Pulmonary artery endothelial cell (primary cell): ENCODE measurements at places on chromosomes 7 and 10. TPM values are rescaled to one million over a fixed set of nuclear protein-coding genes. Genes with fewer than 3 reads are reported as not detected.

DNA sequence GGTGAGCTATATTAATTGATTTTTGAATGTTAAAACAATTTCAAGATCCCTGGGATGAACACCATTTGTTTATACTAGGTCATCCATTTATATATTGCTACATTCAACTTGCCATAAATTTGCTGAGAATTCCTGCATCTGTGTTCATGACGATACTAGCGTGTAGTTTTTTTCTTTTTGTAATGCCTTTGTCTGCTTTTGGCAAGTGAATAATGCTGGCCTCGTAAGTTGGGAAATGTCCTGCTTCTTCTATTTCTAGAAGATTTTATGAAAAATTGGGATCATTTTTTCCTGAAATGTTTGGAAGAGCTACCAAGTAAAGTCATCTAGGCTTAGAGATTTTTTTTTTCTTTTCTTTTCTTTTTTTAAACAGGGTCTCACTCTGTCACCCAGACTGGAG, 12.9 kb upstream of the MEST start:
- DNase-seq: no peak

DNA sequence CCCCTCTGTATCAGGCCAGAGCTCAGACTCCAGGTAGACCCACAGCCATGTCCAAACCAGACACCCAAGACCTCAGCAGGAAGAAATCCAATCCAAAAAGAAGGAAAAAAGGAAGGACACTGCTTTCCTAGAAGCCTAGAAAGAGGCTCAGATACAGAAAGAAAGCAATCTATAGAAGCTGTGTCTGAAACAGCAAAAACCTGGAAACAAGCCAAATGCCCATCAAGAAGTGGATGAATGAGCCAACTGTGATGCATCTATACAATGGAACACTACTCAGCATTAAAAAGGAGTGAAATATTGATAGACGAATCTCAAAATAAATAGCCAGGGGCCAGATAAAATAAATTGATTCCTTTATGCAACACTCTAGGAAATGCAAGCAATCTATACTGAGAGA, 31.6 kb downstream of the GRB10 start:
- DNase-seq: no peak

GRCh38 chr10:61465171-61465496, 12.0 kb upstream of the TMEM26 start:
- no peak for DNase-seq

DNA sequence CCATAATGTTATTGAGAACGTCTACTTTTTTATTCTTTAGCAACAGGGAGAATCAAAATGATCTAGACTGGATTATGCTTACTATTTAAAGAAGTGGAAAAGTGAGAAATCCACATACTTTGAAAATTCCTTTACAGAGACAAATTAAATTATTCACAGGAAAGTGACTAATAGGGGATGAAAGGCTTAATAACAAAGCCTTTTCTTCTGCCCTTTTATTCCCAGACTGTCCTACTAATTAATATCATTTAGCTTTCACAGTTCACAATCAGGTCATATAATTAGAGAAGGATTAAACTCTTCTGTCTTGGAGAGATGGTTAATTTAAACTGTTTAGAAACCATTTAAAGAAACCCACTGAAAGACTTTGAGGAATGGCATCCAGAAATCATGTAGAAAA, 58.8 kb downstream of the ARL4A start:
- DNase-seq: no peak

GRCh38 chr10:72461085-72461484, 106.4 kb upstream of the DNAJB12 start:
- no peak for DNase-seq

GRCh38 chr7:100022621-100023020, 7.2 kb downstream of the ZKSCAN1 start:
- no peak for DNase-seq

- DNase-seq: no peak
These were observed 236.4 kb upstream of the CCDC6 start for GRCh38 chr10:60142736-60143135.

DNA sequence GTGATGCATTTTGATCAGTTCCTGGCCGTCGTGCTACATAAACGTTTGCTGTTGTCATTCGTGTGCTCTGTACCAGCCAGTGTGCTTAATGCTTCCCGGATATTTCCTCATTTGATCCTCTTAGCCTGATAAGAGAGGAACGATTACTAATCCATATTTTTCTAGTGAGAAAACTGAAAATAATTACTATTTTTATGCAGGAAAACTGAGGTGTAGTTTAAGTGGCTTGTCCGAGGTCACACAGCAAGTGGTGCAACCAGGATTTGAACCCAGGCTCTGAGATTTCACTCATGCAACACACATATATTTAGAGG, 650 bp upstream of the SORBS1 start:
- DNase-seq: no peak

DNA sequence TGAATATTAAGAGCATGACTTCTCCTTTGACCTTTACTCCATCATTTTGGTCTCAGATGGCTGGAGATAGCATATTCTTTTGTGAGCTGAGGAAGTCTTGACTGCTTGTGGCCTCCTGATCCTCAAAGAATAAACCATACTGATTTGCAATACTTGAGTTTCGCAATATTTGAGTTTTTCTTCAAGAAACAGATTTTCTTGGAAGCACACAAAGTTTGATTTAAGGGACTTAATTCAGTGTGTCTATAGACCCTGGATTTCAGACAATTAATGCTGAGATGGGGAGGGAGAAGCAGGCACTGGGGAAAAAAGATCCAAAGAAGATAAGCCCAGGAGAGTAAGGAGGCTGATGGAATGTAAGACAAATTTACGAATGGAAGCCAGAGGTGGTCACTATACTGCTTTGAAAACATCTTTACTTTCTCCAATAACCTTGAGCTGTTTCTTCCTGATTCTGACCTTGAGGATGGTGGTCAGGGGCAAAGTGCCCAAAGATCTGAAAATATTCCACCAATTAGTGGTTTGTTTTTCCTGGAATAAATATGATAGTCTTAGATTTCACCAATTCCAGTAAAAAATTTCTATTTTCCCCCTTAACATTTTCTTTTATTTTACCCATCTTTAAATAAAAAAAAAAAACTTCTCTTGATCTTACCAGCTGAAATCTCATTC, 7.5 kb downstream of the EPDR1 start:
- DNase-seq: no peak

- no peak for DNase-seq
These were observed 171.1 kb upstream of the KLF6 start for GRCh38 chr10:3955955-3956617.

- no peak for DNase-seq
These were observed 551 bp downstream of the KCND2 start for GRCh38 chr7:120273476-120273975.

GRCh38 chr10:66183028-66183427, 742.8 kb upstream of the LRRTM3 start:
- DNase-seq: no peak

GRCh38 chr7:92639966-92640365, 49.8 kb upstream of the FAM133B start:
- DNase-seq: no peak

- DNase-seq: no peak
These were observed 95.3 kb downstream of the WDR11 start for GRCh38 chr10:120946497-120946896.

GRCh38 chr10:102650655-102651454, 6.6 kb downstream of the TRIM8 start:
- DNase-seq: no peak

DNA sequence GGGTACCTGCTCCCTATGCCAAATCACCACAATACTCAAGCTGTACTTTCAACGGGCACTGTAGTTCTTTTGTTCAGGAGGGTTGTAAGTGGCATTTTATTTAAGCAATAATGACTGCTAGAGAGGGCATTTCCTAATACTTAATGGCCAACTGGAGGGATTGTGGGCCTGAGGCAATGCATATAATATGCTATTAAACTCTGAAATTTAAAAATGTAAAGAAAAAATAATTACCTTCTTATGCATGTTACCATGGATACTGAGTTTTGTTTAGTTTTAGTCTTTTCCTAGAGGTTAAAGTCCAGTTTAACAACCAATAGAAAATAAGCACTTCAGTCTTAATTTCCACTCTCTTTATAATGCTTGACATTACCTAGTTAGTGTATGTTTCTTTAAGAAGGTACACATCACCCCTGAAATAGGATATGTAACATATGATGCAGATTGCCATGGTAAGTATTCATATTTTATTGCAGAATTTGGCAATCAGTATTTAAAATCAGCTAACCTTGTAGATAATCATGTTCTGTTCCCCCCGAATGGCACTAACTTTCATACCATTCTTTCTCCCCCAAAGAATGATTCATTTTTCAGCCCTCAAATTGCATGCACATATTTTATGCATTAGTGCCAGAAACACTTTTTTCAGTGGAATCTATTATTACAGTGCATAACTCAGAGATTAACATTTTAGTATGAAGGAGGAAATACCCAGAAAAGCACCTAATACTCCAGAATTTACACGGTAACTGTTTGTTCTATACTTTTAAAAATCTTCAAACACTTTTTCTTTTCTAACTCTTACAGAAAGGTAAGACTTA, 90.3 kb upstream of the ZNF438 start:
- no peak for DNase-seq

DNA sequence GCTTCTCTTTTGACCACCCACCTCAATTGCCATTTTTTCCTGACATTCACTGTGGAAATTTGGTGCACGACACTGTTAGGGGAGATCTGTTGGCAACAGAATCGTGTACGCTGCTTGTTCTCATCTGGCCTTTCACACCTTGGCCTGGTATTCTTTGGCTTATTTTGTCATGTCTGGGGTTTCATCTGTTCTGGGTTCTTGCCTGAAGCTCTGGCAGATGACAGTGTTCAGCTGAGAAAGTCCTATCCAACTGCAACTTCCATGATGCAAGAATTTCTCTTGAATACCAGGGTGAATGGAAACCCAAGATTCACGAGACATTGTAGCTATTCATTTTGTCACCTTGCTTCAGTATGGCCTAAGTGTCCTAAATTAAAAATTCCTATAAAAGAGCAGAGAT, 82.6 kb upstream of the CELF2 start:
- no peak for DNase-seq

DNA sequence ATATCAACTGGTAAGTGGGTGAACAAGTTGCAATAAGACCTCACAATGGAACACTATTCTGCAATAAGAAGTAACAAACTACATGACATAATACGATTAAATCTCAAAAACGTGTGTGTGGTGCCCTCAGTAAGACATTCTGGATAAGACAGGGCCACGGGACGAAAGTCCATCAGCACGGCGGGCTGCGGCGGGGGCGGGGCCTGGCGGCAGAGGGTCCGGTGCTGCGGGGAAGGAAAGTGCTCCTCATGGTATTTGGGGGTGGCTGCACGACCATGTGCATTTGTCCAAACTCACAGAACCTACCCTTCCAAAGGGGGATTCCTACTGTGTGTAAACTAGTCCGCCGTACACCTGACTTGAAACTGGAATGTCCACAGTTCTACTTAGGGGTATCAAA, 341.8 kb downstream of the TCERG1L start:
- DNase-seq: no peak

DNA sequence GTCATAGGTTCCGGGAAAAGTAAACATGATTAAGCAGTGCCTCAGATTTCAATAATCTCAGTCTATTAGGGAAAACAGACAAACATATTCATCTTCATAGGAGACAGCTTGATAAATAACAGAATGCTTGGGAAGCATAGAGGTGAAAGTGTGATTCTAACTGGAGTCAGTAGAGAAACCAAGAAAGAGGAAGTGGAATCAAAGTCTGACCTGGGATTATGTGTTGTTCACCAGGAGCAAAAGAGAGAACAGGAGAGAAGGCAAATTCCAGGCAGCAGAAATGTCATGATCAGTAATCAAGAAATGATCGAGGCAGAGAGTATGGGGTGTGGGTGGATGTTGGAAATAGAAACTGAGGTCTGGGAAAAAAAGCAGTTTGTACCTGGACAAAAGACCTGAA, 43.7 kb downstream of the DGKB start:
- no peak for DNase-seq

GRCh38 chr10:129613377-129613980, 146.4 kb downstream of the MGMT start:
- DNase-seq: no peak

DNA sequence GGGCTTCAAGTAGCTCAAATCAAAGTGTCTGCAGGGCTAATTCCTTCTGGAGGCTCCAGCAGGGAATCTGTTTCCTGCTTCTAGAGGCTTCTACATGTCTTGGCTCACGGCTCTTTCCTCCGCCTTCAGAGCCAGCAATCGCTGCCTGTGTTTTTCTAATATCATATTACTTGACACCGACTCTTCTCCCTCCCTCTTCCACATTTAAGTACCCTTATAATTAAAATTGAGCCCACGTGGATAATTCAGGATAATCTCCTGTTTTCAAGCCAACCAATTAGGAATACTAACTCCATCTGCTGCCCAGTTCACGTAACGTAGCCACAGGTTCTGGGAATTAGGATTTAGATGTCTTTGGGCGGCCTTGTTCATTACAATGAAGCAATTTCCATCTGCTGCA, 372.2 kb downstream of the DPP6 start:
- no peak for DNase-seq

DNA sequence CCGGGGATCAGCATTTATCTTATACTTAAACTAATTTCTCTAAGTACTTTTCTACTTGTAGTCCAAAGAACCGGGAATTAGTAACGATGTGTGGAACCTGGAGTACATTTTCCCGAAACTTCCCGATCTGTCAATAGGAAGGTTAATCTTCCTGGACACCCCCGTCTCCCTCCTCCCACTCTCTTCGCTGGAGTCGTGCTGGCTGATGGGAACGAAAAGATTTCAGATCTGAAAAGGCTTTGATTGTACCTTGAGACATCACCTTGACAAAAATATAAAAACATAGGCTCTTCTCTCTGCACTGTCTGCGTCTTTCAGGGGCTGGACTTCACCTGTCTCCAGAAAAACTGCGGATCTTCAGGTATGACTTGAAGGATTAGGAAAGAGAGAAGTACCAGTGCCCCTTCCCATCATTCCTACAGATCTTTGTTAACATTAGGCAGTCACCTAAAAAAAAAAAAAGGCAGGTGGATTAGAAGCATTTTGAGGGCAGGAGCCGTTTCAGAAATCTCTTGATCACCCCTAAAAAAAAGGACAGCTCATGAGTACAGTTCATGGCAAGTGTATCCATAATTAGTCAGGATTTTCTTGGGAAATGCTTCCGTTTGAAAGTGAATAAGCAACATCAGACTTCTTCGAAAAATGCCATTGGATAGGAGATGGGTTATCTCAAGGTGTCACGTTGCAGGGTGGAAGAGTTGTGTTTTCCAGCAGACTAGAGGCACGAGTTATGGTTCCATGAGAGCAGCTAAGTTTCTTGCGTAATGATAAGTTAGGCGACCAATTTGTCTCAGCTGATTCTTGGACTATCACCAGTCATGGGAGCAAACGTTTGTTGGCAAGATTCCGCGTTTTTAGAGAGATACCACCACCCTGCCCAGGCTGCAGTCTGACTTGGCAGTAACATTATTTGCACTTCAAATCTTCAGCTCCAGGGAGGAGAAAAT, 7.8 kb upstream of the BAMBI start:
- DNase-seq: no peak

- no peak for DNase-seq
These were observed 449 bp downstream of the NUDT5 start for GRCh38 chr10:12195281-12195602.

Gene CHAT
- total RNA-seq: not detected in 2 replicates

Gene SNX10
- total RNA-seq: 0.20 and 0.39 TPM in 2 replicates

Gene PRKG1
- total RNA-seq: 1.3 TPM in 2 replicates

Gene ORAI2
- 84.0 and 102 TPM in 2 replicates for total RNA-seq

Gene SH2D4B
- total RNA-seq: under 0.01 TPM in 1 of 2 replicates, not detected in the other

Gene FIGNL1
- total RNA-seq: 36.5 and 62.1 TPM in 2 replicates

Gene POU6F2
- not detected in 2 replicates for total RNA-seq

Gene UCMA
- total RNA-seq: not detected in 2 replicates

Gene PDK4
- total RNA-seq: 5.9 and 13.2 TPM in 2 replicates

Gene ACTL6B
- not detected in 2 replicates for total RNA-seq
